ENCODE measurements at places on chromosomes 4 and X.

DNA sequence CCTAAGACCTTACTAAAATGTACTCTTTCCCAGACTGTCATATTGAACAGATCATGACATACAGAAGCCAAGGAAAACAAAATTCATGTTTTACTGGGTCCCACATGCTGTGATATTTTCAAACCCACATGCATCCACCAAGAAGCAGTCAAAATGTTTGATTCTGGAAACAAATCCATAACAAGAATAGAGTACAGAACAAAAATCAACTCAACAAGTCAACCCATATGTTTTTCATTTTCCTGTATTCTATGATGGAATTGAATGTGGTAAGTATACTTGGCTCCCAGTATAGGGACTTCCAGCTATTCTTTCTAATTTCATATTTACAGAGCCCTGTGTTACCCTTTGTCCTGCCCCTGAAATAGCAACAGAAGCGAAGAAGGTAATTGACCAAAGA is 106.8 kb downstream of the COL25A1 start:
- no peak for DNase-seq

DNA sequence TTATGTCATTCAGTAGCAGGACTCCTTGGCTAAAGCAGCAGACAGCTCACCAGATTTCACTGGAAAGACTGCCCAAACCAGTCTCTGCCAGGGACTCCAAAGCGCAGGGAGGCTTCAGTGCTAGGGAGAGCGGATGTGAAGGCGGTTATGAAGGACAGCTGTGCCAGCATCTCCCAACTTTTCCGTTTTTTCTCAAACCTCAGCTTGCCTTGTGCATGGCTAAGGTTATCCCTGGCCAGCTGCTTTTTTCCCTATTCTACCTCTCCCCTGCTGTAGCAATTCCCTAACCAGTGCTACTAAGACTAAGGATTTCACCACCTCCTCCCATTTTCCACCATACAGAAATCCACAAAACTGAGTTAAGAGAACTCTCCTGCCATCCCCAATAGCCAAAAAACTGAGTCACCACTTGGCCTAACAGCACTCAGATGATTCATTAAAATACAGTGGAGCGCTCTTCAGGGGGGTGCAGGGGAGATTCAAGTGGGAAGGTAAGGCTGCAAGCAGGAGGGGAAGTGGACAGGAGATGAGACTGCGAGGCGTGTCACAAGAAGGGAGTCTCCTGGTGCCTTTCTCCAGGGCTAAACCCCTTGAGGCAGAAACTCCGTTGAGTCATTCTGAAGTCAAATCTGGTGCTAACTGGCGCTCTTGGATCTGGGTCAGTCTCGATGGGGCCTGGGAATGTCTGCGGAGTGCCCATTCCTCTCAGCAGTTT is 90.7 kb downstream of the PALLD start:
- DNase-seq = no peak

GRCh38 chr4:121242188-121242750 is 78.1 kb upstream of the TNIP3 start:
- no peak for DNase-seq

GRCh38 chr4:170259631-170260153 is 169.9 kb upstream of the AADAT start:
- no peak for DNase-seq

DNA sequence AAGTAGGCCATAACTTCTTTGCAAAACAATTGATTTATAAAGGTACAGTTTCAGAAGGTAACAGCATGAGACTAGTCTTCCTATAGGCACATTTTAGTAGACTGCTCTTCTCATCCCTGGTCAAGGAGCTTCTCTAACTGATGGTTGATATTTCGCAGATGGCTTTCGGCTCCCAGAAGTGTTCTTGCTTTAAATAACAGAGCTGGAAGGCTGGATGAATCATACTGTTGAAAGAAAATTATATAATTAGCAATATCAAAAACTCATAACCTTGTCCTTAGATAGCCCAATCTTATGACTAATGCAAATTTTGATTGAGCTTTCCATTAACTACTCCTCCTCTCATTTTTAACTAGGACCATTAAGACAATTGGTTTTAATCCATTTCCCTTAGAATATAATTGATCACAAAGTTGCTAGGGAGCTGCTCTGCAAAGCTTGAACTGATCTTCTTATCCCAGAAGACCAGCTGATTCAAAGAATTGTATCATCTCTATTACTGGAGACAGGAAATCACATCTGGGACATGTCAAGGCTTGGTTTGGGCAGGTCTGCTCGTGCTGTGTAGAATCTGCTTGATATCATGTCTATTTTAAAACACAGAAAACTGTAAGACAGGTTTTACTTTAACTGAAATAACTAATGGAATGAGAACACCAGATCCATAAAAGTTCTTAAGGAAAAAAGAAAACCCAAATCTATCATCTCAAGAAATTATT is 38.6 kb downstream of the CENPU start:
- DNase-seq = no peak

- no peak for DNase-seq
Measured at GRCh38 chr4:87097075-87097474, 123.3 kb downstream of the KLHL8 start.

DNA sequence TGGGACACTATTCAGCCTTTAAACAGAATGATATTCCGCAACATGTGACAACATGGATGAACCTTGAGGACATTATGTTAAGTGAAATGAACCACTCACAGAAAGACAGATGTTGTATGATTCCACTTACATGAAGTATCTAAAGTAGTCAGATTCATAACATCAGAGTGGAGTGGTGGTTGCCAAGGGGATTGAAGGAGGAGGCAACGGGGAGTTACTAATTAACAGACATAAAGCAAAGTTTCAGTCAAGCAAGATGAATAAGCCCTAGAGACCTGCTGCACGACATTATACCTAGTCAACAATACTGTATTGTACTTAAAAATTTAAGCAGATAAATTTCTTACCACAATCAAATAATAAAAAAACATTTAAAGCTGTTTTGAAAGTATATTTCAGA is 105.0 kb upstream of the NR0B1 start:
- DNase-seq = no peak

GRCh38 chr4:8398347-8398746 is 42.2 kb downstream of the ACOX3 start:
- DNase-seq = no peak

DNA sequence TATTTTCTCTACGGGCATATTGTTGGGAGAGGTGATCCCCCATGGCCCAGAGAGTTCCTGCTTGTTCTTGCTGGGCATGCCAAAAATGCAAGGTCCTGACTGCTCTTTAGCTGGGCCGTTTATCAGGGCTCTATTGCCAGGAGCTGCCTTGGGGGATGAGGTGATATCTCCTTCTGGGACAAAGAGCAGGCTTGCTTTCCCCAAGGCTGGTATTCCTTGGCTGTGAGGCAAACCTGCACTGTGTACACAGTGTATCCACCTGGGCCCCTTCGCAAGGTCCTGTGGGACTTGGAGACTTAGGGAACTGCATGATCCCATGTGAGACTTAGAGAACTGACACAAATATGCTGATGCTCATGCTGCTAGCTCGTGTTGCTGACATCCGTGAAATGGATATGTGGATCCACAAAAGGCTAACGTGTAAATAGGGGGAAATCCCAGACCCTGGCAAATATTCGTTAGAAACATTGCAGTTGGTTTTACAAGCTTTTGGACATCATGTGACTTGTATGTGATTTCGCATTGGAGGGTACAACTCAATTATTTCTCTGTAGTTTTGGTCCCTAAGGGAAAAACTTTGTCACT is 24.4 kb upstream of the ZFX start:
- no peak for DNase-seq

DNA sequence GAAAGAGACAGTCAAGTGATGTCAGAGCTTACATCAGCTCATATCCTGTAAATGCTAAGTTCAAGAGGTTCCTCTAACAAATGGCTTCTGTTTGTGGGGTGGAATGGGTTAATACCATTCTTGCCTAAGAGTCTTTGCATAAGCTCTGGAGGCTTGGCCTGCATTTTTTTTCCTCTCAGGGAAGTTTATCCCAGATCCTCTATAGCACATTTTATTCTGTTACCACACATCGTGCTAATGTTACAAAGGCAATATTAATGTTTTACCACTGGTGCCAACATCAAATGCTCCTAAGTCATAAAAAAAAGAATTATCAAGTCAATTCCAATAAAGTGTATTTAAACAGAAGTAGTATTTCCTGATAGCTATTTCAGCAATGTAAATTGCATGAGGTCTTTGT is 2.9 kb upstream of the ADH6 start:
- DNase-seq = no peak

GRCh38 chr4:27119239-27119638 is 258.6 kb downstream of the STIM2 start:
- no peak for DNase-seq

DNA sequence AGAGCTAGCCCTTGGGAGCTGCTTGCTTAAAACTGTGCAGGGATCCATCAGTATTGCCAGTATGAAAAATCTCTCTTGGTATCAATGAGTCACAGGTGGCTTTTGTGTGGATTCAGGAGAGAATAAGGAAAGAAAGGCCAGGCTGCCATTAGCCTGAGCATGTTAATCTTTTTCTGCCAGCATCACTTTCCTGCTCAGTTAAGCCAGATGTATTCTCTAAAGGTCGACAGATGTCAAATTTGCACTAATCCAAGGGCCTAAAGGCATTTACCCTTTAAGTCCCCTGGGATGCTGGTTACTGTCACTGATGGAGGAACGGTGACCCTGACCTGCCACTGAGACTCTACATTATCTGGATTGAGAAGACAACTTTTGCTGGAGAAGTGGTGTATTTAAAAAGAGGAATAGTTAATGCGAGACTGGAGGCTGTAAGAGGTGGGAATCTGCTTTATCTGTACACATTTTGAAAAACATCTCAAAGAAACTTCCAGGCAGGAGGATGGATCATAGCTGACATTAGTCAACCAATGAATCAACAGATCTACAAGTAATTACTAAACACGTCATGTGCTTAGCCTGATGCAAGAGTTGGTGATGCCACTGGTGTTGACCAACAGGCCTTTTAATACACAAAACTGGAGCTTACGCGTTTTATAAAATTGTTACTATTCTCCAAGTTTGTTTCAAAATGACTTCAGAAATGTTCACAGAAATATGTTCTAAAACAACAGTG is 241.4 kb upstream of the ANXA3 start:
- no peak for DNase-seq

GRCh38 chr4:162201673-162202072 is 37.9 kb upstream of the FSTL5 start:
- DNase-seq = no peak

GRCh38 chr4:147174591-147174990 is 228.9 kb upstream of the TTC29 start:
- no peak for DNase-seq

- DNase-seq = no peak
Measured at GRCh38 chr4:90001023-90001422, 106.4 kb downstream of the MMRN1 start.

DNA sequence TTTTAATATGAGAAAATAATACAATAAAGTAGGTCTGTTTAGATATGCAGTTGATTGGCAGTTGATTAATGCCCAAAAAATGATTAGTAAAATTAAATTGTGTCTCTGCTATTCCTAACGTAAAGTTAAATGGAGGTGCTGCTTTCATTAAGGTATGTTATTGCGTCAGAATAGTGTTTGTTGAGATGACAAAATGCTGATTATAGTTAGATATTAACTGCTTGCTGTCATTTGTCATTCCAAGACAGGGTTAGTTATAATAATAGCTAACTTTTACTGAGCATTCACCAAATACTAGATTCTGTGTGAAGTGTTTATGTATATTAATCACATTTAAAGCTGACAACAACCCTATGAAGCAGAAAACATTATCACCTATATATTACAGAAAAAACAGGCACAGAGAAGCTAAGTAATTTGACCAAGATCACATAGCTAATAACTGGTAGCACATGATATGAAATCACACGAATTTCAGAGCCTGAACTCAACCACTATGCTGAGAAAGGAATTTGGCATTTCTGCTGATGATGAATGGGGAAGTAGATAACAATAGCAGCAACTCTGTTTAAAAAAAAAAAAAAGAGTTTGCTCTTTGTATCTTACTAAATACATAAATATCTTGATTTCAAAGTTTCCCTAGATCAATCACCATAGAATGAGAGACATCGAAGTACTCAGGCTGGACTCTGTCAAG is 59.7 kb upstream of the WDR44 start:
- no peak for DNase-seq

DNA sequence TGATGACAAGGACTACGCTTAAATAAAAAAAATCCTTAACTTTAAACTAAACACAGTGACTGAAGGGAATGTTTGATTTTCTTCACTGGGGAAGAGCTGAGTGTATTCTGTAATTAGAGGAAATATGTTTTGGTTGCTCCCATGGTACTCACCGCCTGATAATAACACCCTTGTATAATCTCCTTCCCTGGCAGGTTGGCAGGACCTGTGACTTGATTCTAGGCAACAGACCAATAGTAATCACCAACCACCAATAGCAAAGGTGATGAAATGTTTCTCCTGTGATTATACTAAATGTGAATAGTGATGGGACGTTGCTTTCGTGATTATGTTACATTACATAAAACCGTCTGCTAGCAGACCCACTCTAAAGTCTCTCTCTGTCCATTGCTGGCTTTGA is 536.8 kb upstream of the CPEB2 start:
- no peak for DNase-seq

GRCh38 chrX:152912106-152912505 is 14.2 kb downstream of the ZNF185 start:
- DNase-seq = no peak

- no peak for DNase-seq
Measured at GRCh38 chrX:30196322-30196721, 19.0 kb upstream of the MAGEB2 start.

GRCh38 chrX:110163488-110163887 is 154.4 kb downstream of the AMMECR1 start:
- no peak for DNase-seq

DNA sequence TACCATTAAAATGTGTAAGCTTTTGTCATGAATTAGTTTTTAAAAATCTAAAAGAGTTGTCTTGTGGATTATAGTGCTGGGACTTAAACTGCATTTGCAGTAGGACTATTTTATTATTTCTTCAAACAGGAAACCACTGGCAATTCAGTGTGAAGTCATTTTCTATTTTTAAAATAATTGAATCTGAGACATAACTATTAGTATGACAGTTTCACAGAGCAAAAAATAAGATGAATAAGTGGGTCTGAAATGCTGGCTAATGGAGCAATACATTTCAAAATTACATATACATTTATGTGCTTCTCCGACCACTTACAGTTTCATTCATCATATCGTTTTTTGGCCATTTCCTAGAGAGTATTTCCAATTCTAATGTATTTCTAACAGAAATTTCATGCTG is 75.3 kb upstream of the RAPGEF2 start:
- DNase-seq = no peak

DNA sequence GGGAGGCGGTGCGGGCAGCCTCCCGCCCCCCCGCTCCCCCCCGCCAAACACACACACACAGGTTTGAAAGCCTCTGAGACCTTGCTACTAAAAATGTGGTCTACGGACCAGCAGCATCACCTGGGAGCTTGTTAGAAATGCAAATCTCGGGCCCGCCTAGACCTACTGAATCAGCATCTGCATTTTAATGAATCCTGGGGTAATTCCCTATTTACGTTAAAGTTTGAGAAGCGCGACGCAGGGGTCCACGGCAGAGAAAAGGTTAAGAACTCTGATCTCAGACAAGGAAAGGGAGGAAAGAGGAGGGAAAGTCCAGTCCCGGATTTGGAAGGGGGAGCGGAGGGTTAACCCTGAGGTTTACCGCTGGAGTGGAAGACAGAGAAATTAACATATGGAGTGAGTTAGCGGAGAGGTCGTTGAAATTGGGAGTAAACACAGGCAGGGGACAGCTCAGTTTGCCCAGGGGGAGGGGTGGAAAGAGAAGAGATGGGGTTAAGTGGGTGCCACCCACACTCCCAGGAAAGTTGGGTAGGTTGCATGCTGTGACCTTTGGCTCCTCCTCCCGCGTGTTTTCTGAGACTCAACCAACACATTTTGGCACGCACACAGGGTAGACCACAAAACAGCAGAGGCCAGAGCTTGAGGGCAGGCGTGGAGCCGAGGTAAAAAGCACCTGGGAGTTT is 483.6 kb downstream of the BCOR start:
- DNase-seq = no peak

Data from central memory CD8-positive, alpha-beta T cell (primary cell).